ENCODE measurements at places on chromosomes 4 and X.

DNA sequence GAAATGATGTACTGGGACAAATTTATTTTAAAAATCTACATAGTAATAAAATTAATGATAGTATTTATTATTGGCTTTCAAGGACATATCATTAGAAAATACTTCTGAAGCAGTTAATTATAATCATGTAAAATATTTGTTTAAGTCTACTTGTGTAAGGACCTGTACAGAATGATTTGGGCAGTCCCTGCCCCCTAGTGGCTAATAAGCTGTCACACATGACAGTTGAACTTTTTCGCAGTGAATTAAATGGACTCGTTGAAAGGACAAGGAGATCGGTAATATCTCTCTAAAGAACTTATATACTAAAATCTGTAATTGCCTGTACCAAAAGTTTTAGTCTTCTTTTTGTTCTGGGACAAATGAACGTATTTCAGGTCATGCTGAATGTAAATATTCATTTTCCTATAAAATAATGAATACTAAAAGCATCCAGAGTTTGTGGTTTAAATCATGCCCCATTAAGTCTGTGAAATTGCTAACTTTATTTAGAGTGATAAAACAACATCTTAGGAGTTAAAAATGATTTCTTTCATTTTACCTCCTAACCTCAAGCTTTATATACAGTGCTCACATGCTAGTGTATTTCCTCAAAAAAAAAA lies 13.6 kb downstream of the EXOC1 start:
- no peak for DNase-seq

- DNase-seq, result no peak
Measured at GRCh38 chr4:37852376-37852775, 25.9 kb downstream of the PGM2 start.

GRCh38 chrX:65871671-65872311 lies 168.1 kb downstream of the VSIG4 start:
- DNase-seq, result no peak

DNA sequence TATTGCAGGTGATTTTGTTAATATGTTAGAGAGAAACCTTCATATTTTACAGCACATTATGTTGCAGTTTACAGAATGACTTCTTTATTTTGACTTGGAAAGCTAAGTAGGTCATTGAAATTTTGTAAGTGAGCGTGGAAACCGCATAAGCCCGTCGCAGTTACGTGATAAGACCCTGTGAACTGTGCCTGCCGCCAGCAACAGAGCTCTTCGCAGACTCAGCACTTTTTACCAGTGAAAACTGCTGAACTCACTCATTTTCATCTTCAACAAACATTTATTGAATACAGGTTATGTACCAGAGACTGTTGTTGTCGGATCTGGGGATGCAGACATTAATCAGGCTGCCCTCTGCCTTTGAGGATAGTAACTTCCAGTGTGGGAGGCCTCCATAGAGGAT lies 355.7 kb downstream of the HS3ST1 start:
- DNase-seq, result no peak

DNA sequence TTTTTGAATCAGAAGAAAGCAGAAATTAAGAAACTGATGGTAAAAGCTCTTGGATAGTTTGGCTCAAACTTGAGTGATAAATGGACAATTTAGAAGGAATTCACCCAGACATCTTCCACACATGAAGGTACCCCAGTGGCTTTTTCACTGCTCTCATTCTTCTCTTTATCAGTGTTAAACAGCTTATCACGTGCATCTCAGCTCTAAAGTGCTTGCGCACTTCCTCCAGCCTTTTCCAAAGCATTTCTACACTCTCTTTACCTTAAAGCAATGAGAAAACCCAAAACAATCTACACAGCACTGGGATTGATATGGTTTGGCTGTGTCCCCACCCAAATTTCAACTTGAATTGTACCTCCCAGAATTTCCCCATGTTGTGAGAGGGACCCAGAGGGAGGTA lies 509.1 kb upstream of the FAT1 start:
- no peak for DNase-seq

DNA sequence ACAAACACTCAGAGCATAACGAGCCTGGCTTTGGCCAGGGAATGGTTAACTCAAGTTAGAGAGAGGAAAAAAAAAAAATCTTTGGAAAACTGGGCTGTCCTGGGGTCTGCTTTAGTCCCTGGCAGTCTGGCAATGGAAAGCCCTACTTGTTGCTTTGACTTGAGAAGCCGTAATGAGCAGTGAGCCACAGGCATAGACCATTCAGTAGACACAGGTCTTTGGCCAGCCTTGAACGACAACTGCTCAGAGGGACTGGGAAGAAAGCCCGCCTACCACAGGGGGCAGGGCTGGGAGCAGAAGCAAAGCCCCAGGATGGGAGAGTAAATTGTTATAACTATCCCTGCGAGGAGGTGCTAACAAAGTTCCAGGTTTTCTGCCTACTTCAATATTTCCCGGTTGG lies 25.9 kb downstream of the SLC25A43 start:
- DNase-seq, result no peak

- DNase-seq, result no peak
Measured at GRCh38 chr4:145177906-145178538, 2.4 kb downstream of the OTUD4 start.

- DNase-seq, result no peak
Measured at GRCh38 chr4:40731792-40732245, 17.9 kb upstream of the NSUN7 start.

GRCh38 chrX:32150141-32150540 lies 1061.2 kb downstream of the DMD start:
- no peak for DNase-seq

- no peak for DNase-seq
Measured at GRCh38 chr4:148445860-148446330, 3.7 kb upstream of the NR3C2 start.

DNA sequence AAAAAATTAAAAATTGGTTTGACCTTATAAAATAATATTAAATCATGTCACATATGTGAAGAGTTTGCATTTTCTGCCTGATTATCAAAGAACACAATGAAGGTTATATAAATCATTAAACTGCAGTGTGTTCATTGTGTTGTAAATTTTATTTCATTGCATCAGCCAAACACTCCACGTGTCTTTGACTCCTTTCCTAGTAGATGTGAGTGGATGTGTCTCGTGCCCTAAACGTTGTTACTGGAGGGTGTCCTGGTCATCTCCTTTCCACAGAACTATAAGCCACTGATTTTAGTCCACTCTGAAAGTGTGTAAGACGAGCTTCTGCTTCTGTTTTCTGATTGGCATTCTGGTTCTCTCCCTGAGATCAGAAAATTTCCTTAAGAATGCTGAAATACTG lies 127.3 kb downstream of the NDST4 start:
- DNase-seq, result no peak

GRCh38 chr4:102319594-102319993 lies 25.7 kb downstream of the SLC39A8 start:
- DNase-seq, result no peak

GRCh38 chr4:65645185-65645584 lies 25.1 kb downstream of the EPHA5 start:
- DNase-seq, result no peak

DNA sequence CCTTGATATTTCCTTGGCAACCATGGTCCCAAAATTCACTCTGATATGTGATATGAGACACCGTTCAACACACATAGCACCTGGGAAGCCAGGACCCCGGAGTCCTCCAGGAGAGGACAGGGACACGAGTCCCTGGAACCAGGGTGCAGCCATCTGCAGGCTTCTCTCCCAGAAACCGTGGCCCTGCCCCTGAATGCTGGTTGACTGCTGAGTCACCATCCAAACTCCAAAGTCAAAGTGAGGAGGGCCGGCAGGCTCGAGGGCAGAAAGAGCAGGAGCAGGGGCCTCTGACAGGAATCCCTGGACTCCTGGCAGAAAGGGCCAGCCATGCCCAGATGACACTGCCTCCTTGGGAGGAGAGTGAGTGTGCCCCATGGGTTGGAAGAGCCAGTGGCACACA lies 6.9 kb upstream of the PNMA6A start:
- no peak for DNase-seq

- DNase-seq, result no peak
Measured at GRCh38 chrX:20402956-20403355, 136.2 kb upstream of the RPS6KA3 start.

DNA sequence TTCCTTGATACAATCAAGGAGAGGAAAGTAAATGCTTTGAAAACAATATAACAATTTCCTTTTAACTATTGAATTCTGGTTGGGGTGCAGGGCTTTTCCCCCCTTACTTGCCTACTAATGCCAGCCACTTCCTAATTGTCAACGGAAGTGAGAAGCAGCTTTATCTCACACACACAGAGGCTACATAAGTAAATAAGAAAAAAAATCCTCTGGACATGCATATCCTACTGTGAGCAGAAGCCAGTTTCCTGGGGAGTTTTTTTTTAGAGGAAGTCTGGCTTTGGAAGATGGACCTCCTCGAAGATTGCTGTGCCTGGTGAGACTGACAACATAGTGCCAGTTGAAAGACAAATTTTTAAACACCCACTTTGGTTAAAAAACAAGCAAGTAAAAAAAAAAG lies 180.6 kb downstream of the OPHN1 start:
- DNase-seq, result no peak

- no peak for DNase-seq
Measured at GRCh38 chr4:119932277-119932676, 134.4 kb downstream of the MAD2L1 start.

DNA sequence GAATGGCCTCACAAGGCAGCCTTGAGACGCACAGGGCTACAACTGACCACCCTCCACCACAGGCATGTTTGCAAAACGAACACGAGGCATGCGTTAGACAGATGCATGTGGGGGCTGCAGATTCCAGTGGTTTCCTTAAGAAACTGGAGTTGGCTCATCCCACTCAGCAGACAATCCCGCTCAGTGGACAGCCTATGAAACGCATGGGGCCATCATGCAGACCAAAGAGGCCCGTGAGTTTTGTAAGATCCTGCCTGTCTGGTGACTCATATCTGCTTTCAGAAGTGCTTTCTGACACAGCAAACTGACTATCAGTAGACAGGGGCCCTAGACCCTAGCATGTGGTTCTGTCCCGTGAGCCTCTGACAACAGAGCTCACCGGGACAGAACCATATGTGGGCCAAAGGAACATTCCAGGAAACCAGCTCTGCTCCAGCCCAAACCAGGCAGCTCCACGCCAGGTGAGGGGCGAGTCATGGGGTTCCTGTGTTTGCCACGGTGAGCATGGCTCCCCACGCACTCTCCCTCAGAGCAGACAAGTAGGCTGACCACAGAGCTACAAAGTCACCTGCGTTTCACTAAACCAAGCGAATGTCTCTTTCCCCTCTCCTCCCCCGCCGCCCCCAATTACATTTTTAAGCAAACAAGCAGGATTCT lies 74.4 kb downstream of the MTMR1 start:
- DNase-seq, result no peak

DNA sequence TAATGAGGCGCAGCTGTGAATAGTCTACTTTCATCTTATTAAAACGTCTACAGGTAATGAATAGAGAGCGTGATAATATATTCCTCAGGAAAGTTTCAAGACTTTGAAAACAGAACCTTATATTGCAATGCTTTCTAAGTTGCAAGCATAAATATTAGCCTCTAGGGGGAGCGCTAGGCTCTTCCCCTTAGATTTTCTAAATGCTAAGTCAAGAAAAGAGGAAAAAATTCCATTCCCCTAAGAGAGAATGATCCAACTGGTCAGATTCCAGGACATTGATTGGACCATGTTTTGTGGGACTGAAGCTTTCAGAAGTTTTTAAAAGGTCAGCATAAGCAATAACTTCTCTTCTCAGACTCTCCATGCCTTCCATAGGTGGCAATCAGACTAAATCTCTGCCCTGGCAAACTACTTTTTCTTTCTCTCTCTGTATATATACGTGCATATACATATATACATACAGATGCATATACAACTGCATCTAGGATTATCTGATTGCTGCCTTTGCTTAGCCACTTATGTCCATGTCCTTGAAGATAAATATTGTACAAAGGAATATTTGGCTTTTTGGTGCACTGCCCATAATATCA lies 492.9 kb downstream of the INPP4B start:
- DNase-seq, result no peak

- DNase-seq, result no peak
Measured at GRCh38 chr4:37802068-37802666, 24.3 kb upstream of the PGM2 start.

GRCh38 chrX:85988353-85988752 lies 59.0 kb downstream of the CHM start:
- DNase-seq, result no peak

DNA sequence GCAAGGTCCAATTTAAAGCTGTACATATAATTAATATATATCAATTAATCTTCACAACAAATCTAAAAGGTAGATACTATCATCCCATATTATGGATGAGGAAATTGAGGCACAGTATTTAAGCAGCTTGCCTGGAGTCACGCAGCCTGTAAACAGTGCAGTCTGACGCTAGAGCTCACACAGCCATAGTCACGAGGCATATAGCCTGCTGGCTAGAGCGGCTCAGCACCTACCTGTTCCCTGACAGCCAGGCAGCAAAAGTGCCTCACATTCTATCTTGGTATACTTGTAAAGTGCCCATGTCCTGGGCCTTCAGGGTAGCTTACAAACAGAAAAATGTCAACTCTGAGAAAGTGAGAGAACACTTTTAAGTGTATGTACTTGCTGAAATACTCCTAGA lies 222.6 kb upstream of the NEIL3 start:
- DNase-seq, result no peak

GRCh38 chr4:139311909-139312308 lies 9.6 kb upstream of the NDUFC1 start:
- DNase-seq, result no peak

DNA sequence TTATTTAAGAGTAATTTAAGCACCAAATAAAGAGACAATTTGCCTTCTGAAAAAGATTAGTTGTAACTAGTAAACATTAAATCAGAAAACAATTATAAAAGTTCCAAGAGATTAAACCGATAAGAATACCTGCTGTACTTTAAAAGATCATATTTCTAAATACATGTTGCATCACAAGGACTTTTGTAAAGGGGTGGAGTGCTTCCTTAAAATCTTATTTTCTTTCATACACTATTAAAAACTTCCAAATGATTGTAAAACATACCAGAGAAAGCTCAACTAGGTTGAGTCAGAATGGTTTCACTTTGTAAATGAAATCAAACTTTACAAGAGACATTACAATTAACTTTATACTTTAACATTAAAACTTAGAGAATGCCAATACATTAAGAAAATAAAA lies 41.8 kb downstream of the ACSL4 start:
- DNase-seq, result no peak

DNA sequence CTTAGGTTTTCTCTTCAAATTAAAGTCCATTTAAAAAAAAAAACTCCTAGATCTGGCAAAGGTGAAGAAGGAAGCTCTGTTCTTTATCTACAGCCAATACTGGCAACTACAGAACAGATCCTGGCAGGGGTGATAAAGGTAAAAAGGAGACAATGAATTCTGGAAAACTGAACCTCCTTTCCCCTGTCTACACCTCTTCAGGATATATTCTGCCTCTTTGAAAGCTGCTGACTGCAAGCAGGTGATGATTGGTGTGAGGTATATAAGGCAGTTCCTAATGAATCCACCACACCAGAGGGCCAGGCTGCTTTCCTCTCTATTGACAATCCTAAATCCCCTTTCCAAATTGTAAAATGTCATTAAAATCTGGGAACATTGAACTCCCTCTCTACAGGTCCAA lies 370.1 kb downstream of the PPP3CA start:
- DNase-seq, result no peak

- no peak for DNase-seq
Measured at GRCh38 chr4:85763202-85763601, 288.3 kb downstream of the ARHGAP24 start.

- no peak for DNase-seq
Measured at GRCh38 chr4:108351791-108352190, 183.1 kb upstream of the LEF1 start.
